ENCODE measurements at places on chromosomes 1 and 21. TPM values are rescaled to one million over a fixed set of nuclear protein-coding genes. Genes with fewer than 3 reads are reported as not detected.

DNA sequence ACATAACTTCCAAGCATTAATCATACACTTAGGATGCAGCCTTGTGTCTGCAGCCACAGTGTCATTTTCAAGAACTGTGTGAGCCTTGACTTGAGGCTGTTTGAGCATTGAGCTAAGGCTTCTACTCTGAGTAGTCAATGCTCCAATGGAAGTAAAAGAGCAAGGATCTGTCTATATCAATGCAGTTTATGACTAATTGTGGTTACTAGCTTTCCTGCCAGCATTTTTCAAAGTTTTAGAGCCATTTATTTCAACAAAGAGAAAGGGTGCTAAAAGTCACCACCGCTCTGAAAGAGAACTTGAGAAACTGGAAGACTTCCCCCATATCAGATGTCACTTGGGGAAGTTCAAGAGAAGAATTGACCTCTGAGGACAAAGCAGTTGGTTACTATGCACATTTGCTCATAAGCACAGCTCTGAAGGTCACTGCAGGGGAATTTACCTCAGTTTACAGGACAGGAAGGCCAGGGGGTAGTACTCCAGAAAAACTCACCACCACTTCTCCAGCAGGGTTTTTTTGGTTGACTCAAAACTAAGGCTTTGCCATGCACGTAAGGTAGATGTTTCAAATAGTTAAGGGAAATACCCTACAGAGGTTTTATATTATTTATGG, 24.5 kb upstream of the RGS1 start:
- DNase-seq: no peak

GRCh38 chr1:4690951-4691675, 36.7 kb downstream of the AJAP1 start:
- no peak for DNase-seq

DNA sequence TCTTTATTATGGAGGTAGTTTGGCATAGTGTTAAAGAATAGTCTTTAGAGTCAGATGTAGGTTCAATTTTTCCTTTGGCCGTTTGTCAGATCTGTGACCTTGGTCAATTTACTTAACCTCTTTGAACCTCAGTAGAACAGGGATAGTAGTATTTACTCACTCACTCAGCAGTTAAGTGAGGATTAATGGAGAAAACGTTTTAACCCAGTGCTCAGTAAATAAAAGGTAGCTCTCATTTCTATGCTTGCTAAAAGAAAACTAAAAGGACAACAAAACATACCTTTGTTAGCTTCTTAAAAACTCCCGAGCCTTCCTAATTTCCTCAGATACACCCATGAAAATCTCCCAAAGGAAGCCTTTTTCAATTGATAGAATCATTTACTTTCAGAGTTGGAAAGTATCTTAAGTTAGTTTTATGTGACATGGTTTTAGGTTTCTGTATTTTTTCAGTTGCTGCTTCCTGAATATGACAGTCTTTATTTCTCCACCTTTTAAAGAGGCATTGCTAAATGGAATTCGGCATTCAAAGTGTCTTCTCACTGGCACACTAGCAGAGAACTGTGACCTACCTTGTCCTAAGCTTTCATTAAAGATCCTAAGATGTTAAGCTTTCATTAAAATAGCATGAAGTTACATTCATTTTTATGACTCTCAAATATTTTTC, 7.8 kb downstream of the ABCD3 start:
- no peak for DNase-seq

- DNase-seq: no peak
Observed at GRCh38 chr1:73452522-73452921, 745.5 kb downstream of the LRRIQ3 start.

DNA sequence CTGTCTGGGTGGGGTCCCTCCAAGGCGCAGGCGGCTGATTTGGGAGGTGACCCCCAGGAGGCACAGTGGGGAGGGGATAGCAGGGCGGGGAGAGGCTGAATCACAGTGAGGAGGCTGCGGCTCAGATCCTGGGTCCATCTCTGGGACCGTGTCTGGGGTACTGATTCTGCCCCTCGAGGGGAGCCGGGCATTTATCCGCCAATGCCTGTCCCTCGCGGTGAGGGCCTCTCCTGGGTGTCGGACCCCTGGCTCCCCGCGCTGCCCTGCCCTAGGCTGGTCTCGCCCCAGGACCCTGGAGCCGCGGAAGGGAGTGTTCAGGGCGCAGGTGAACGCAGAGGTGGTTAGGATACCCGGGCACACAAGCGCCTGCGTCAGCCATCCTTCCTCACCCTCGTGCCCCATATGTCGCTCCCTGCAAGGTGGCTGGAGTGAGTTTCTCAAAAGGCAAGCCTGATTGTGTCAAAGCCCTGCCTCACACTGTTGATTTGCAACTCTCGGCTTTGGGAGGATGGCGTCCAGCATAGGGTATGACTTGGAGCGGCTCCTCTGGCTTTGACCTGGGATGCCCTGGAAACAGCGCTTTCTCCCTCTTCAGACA, 530.9 kb downstream of the PTPRU start:
- peak; percentile 28 for DNase-seq

- DNase-seq: no peak
Observed at GRCh38 chr1:43054961-43055360, 96.3 kb upstream of the SLC2A1 start.

DNA sequence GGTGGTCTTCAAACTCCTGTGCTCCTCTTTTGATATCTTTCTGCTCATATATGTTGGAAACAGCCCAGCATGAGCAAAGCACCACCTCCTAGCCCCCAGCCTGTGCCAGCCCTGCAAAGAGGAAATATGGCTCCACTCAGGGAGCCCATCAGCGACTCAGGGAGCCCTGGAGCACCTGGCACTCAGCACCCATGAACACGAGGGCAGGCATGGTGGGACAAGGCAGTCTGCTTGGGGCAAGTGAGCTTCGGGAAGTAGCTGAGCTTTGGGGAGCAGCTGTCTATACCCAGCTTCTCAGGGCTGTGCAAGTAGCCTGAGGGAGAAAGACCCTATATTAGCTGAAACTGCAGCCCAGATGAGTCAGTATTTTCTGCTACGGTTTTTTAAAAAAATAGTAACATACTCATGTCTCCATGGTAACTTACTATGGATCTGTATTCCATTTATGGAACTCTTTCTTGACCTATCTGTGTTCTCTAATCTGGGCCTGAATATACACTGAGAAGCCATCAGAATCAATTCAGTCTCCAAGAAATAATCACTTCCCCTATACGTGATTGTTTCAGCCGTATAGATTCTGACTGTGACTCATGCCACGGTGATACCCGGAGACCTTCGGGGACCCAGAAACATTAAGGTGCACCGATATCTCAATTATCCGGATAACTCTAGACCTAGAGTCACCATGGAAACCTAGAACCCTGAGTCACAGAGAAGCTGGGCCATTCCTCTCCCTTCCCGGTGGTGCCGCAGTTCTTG, 1.5 kb upstream of the ETS2 start:
- DNase-seq: no peak

- DNase-seq: no peak
Observed at GRCh38 chr1:75785320-75785982, 605 bp upstream of the RABGGTB start.

DNA sequence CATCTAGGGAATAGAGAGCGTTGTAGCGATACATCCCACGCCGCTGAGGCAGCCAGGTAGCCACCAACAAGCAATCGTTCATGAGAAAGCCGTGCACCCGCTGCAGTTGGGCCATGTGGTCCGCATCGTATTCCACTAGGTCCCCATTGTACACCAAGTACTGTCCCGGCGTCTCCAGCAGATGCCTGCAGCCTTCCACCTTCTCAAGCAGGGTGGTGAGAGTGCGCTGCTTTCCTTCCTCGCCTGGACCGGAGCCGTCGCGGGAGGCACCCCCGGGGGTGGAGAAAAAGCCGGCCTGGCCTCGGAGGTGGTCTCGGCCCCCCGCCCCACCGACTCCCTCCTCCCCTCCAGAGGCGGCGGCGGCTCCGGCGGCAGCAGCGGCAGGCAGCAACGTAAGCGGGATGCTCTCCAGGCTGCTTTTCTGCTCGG, 595 bp downstream of the EXOC8 start:
- no peak for DNase-seq

DNA sequence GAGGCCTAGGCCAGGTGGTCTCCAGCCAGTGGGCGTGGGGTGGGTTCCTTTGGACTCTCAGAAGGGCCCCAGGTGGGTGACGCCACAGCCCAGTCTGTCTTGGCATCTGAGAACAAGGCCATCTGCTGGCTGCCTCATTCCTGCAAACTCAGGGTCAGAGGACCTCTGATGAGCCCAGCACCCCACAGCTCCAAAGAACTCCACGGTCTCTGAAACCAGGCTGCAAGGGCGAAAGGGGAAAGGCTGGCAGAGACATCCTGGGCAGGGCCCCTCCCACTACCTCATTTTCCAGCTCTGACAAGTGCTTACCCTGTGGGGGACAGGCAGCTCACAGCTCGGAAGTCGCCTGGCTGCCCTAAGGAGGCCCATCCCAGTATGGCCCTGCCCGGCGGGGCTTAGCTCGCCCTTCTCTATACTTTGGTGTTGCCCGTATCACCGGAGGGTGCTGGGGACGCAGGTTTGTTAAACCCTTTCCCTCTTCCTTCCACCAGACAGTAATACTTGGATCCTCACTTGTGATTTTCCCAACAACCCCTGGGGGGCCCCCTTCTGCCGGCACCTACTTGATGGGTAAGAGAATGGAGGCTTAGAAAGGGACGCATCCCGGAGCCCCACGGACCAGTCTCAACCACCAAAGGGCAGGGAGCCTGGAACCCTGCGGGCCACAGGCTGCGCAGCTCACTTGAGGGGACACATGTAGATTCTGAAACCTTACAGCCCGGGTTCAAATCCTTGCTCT, 10.9 kb upstream of the EDN2 start:
- no peak for DNase-seq

DNA sequence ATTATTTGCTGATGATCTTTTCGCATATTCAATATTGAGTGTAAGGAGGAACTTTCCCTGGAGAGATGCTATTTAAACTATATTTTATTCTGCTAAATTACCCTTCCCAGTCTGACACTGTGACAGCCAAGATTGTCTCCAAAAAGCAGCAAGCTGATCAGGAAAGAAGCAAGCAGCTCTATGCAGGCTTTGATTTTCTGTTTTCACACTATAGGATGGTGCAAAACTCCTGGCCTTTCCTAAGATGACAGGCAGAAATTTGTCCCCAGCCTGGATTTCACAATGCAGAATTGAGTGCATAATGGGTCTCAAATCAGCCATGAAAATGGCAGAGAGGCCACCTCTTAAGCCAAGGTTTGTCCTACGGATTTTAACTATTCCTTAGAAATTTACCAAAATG, 1.1 kb downstream of the SGIP1 start:
- DNase-seq: no peak

DNA sequence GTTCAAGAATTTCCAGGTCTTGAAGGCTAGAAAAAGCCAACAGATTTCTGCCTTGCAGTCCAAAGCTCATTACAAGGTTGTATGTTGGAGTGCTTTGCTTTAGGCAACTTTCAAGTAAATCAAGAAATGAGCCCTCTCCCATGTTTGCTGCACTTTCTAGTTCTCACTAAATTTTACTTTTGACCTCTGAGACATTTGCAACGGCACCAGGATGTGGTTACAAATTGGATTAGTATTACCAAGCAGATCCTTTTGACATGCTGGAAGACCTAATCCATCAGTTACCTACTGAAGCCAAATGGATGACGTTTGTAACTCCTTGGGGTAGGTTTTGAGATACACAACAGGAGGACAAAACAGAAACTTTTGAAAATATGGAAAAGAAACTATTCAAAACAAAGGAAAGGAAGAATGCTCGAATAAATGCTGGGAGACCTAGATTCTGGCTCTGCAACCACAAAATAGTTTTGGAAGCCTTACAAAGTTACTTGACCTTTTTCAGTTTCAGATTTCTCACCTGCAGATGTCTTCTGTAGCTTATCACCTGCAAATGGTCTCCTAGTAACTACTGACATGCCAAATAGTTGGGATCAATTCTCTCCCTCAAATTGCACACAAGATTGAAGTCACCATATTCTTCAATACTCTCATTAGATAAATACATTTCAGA, 251.7 kb upstream of the ADGRL2 start:
- no peak for DNase-seq

DNA sequence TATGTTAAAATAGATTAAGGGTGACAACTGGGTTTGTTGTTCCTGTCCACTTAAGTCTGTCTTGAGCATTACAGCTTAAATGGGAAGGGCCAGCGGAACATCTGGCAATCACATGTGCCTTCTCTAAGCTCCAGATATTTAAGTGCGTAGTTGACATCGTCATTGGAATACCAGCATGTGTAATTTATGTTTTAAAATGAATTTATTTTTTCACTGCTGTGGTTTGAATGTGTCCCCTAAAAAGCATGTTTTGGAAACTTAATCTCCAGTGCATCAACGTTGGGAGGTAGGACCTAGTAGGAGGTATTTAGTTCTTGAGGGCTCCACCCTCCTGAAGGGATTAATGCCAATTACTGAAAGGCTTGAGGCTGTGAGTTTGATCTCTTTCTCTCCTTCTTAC, 13.4 kb downstream of the ZCCHC17 start:
- DNase-seq: no peak

GRCh38 chr1:18972531-18972930, 16.1 kb upstream of the IFFO2 start:
- DNase-seq: no peak

DNA sequence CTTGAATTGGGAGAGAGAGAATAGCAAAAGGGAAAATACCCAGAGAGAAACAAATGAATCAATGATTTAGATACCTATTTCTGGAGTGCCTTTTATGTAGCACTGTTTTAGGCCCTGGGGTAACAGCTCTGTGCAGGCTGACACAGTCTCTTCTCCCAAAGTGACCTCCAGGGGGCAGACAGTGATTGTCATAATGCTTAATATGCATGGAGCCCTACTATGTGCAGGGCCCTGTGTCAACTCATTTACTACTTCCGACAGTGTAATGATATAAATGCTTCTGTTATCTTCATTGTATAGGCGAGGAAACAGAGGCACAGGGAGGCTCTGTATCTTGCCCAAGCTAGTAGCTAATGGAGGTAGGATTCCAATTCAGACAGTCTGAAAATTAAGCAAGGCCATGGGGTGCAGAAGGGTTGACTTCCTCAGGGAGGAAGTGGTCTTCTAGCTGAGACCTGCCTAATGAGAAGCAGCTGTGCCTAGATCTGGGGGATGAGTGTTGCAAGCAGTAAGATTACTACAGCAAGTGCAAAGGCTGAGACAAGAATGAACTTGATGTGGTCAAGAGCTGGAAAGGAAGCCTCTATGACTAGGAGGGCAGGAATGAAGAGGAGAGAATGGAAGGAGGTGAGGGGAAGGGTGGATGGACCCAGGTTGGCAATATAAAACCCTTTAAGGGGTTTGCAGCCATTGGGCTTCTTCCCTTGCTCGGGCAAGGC, 16.2 kb upstream of the SERINC2 start:
- no peak for DNase-seq

DNA sequence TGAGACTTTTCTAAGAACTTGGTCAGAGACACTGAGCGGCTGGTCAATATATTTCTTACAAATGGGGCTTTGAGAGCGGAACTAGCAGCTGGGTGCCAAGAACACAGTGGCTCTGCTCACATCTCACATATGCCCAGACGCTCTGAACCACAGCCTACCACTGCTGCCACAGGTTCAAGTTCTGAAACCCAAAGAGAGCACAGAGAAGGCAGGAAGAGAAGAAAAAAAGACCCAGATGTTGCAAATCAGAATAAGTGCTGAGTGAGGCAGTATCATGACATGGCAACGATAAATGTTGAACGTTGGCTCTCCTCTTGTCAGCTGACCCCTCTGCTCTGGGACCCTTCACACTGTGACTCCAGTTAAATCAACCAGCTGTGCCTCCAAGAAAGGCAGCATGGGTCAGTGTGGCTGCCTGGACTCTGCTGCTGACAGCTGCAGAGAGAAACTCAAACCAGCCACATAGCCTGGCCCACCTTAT, 26.4 kb downstream of the HIVEP3 start:
- DNase-seq: no peak

TSPAN1 gene
- 0.33 TPM for total RNA-seq

METTL25B gene
- total RNA-seq: 6.9 TPM

SLFNL1 gene
- total RNA-seq: 0.09 TPM

LCE1A gene
- total RNA-seq: not detected

IFNLR1 gene
- 6.4 TPM for total RNA-seq

LYST gene
- total RNA-seq: 19.9 TPM

PALMD gene
- 18.3 TPM for total RNA-seq
